IMR-90 (cell line): ENCODE measurements at places on chromosomes 1 and 21. TPM values are rescaled to one million over a fixed set of nuclear protein-coding genes. Genes with fewer than 3 reads are reported as not detected.

The TTC24 gene
- total RNA-seq = not detected in 2 replicates

The RAB4A gene
- 26.2 and 33.3 TPM in 2 replicates for total RNA-seq

The PADI2 gene
- total RNA-seq = not detected in 2 replicates

The PKLR gene
- not detected in 2 replicates for total RNA-seq

The TOR1AIP1 gene
- total RNA-seq = 36.7 and 64.5 TPM in 2 replicates

The CKS1B gene
- 129 and 140 TPM in 2 replicates for total RNA-seq
